ENCODE measurements at places on chromosomes 1 and 21. TPM values are rescaled to one million over a fixed set of nuclear protein-coding genes. Genes with fewer than 3 reads are reported as not detected.

DNA sequence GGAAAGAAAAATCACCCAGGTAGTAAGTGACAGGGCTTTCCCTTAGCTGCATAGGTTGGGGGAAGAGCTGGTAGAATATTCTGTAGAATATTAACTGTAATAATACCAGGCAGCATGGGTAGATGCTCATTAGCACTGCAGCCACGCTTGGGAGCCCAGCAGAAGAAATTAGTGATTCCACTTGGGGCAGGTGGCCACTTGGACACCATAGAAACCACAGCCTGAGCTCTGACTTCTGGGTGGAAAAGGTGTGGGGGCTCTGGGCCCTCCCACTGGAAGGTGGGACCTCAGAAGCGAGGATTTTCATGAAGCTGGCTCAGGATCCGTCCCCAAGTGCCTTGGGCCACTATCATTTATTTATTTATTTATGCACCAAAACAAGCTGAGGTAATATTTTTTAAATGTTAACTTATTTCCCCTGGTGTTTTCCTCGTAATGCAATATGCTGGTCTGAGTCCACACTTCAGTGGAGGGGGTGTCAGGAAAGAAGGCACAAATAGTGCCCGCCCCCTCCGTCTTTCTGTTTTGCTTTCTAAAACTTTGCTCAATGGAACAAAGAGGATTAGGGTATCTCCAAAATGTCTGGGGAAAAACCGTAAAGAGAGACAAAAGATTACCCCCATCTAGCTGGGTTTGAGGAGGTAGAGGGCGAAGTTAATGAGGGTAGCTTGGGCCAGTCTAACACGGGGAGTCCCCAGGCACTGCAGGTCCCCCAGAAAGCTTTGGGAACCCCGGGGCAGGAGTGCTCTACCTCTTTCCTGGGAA lies 75.2 kb upstream of the GADD45A start:
- no peak for DNase-seq

GRCh38 chr1:93206567-93206954 lies 26.0 kb downstream of the CCDC18 start:
- DNase-seq = no peak

DNA sequence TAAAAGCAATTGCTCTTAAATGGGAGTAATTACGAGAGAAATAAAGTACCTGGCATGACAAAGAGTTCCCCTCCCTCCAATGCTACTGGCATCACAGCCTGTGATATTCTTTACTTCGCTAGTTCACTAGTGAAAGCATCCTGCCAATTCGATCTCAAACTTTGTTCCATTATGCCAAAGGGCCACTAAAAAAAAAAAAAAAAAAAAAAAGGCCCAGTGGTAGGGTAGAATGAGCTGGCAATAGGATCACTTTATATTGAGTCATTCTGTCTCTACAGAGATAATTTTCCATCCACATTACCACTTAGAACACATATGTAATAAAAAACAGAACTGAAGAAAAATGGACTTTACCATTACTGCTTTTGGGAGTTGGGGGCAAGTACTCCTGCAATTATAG lies 11.2 kb downstream of the PUM1 start:
- DNase-seq = no peak

Gene MYOG
- not detected for total RNA-seq

Gene OVAAL
- total RNA-seq = not detected

- peak; percentile 65 for DNase-seq
These were observed 309.8 kb downstream of the MATN1 start for GRCh38 chr1:30413606-30414005.

Gene C1QTNF12
- 4.3 TPM for total RNA-seq

DNA sequence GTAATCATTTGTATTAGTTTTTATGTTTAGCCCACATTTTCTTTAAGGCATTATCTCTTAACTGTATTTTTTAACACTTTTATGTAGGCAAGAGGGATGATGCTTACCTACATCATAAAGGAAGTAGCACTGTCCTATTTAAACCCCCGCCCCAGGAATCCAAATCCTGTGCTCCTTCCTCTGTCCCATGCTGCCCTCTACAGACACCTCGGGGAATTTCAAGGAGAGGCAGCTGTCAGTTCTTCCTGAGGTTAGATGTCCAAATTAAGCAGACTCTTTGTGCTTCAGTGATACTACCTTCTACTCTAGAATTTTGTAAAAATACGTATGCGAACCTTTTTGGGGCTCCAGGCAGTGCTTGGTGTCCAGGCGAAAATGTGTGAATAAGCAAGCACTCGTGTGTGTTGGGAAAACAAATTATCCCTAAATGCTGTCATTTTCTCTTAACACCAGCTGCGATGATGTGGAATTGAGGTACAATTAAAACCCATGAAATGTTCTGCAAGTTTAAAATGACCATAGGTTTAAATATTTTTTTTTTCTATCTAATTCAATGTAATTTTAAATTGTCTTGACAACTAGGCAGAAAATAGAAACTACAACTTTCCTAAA lies 19.2 kb downstream of the CRCT1 start:
- DNase-seq = no peak

GRCh38 chr1:200294241-200294640 lies 115.6 kb downstream of the ZNF281 start:
- DNase-seq = no peak

DNA sequence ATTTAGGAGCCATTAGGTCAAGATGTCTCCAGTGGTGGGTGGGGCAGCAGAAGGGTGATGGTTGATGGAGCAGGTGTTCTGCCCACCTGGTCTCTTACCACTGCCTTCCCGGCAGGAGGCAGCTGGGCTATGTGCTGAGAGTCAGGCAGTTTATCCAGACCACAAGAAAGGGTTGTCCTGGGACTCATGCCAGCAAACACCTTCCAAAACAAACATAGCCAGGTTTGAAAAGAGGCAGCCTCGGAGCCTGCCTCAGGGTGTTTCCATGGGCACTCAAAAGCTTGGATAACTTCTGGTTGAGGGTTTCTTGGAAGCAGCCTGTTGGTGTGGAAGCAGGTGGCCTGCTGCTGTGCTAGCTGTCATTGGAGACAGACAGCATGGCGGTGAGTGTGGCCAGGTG lies 187.2 kb downstream of the PCP4 start:
- no peak for DNase-seq

- no peak for DNase-seq
These were observed 66.6 kb downstream of the SPATA6 start for GRCh38 chr1:48405400-48405799.

Gene CR1
- total RNA-seq = 0.60 TPM

GRCh38 chr1:63703701-63704107 lies 70.1 kb upstream of the ROR1 start:
- no peak for DNase-seq

Gene GPR153
- 12.7 TPM for total RNA-seq

GRCh38 chr1:204255966-204256365 lies 42.2 kb upstream of the GOLT1A start:
- DNase-seq = no peak

GRCh38 chr1:17165823-17166222 lies 39.1 kb upstream of the PADI1 start:
- peak; percentile 15 for DNase-seq

Gene NCAM2
- total RNA-seq = 0.25 TPM

Gene SMIM11
- 24.3 TPM for total RNA-seq

Gene KAZN
- total RNA-seq = 29.2 TPM

Gene BEND5
- 0.81 TPM for total RNA-seq

Gene RBM11
- 0.38 TPM for total RNA-seq

DNA sequence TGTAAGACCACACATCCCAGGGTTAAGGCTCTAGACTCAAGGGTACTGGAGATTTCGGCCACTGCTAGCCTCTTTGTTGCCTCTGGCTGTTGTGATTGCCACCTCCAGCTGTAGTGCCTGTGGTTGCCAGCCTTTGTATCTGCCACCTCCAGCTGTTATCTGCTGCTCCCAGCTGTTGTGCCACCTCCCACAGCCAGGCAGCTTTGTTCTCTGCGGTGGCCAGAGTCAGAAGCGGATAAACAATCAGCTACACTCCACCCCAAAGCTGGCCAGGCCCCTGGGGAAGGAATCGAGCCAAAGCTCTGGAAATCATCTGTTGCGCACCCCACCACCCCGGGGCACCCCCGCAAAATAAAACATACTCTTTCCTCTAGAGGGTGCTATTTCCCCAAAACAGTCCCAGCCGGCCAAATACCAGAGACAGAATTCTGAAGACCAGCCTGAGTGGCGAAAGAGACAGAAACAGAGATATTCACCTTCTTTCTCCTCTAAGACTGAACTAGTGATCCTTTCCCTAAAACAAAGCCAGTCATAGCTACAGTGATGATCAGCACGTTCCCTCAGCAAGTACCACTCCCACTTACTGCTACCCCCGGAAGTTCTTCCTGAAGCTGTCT lies 14.8 kb upstream of the PIGM start:
- DNase-seq = no peak

DNA sequence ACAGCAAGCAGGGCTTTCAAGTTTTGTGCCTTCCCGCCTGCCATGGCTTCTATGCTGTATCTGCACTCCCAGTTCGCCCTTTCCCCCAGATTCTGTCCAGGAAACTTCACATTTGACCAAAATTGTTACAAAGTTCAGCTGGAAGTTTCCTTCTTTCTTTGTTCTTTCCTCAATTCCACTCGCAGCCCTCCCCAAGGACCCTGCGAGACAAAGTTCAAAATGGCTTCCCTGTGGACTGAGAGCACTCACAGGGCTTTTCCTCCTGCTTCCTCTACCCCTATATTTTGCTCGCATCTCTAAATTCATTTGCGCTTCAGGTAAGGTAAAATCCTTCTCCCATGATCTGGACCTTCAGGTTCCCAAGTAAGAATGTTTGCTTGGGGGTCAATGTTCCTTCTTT lies 1348.4 kb upstream of the B3GALT2 start:
- no peak for DNase-seq

DNA sequence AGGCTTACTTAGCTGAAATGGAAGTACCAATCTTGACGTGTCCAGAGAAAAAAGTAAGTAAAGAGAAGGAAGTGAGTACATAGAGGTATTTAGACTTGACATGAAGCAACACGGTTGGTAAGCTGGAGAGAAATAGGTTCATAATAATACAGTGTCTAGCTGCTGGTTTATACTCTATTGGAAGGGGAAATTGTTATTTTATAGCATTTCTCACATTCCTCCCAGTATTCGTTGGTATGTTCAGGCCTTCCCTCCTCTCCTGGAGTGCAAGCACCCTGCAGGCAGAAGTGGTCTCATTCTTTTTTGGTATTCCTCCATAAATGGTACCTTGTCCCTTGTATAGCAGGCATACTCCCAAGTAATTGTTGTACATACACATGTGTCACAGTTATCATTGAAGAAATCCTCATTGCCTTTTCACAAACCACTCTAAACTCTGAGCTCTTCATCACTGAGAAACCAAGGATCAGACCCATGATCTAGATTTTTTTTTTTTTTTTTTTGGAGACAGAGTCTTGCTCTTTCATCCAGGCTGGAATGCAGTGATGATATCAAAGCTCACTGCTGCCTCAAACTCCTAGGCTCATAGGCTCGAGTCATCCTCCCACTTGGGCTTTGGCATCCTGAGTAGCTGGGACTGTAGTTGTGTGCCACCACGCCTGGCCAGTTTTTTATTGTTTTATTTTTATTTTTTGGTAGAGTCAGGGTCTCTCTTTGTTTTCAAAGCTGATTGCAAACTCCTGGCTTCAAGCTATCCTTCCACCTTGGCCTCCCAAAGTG lies 9.8 kb upstream of the IPO9 start:
- DNase-seq = no peak

Gene LORICRIN
- total RNA-seq = 14.9 TPM

Gene COL24A1
- total RNA-seq = 0.32 TPM

Measured in suprapubic skin (tissue), 4 donors.